ENCODE measurements at places on chromosomes 6 and 20.

GRCh38 chr6:70424291-70424690, 11.0 kb downstream of the FAM135A start:
- DNase-seq: no peak

DNA sequence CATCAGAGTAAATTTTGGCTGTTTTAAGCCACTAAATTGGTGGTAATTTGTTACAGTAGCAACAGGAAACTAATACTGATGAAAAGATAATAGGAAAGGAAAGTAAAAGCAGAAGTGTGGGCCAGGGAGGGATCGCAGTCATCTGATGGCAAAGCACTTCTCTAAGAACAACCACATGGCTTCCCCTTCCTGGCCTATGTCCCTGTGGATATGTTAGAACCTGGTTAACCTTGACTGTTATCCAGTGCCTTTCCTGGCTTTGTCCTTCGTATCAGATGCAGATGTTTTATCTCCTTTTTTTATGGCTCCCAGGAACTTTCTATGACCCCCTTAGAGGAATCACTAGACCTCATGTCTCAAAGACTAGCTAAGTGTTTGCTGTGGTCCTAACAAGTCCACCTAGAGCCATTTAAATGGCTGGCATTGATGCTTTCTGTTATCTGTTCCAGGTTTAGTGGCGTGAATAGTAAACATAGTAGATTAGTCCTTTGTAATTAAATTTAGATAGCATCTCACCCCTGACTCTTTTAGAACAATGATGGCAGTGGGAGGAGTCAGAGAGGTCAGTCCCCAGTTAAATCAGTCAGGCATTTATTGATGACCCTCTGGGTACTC, 79.2 kb upstream of the PHACTR2 start:
- no peak for DNase-seq

DNA sequence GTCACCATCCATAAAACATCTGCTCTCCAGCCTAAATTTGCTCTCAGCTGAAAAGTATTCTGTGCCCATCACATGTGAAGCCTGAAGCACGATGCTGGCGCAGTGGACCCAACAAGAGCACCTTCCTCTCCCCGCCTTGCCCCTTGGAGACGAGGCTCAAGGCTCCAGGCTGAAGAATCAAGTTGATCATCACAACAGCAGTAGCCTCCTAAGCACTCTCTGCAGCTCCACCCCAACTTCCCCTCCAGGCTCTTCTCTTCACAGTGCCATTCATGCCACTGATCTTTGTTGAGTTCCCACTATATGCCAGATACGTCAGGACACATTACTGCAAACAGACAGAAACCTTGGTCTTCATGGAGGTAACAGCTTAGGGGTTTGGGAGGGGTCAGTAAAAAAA, 41.6 kb upstream of the ZNF217 start:
- no peak for DNase-seq

- peak; percentile 58 for DNase-seq
These were observed 1.0 kb downstream of the TRERF1 start for GRCh38 chr6:42450477-42451332.

GRCh38 chr6:109978174-109979032, at the start of gene GPR6:
Gene GPR6, plus strand, starts transcription at chr6:109978311. Its CDS starts 802 bp downstream, at chr6:109979113.
- DNase-seq: no peak

DNA sequence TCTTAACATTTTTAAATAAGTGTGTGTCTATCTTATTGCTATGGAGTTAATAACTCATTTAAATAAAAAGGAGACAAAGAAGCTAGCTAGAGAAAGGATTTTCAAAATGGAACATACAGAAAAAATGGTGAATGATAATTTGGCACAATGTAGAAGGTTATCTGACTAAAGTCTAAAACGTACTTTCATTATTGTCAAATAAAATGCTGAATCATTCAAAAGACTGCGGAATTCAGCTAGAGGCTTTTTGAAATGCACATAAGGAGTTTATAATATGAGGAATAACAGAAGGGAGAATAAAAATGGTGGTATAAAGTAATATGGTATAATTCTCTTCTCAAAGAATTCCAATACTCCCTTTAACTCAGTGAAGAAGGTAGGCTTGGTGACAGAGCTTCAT, 597.9 kb downstream of the KHDRBS2 start:
- no peak for DNase-seq

GRCh38 chr20:3135507-3136070, 24.1 kb downstream of the FASTKD5 start:
- DNase-seq: no peak

GRCh38 chr6:169990095-169991030, 238.9 kb downstream of the ERMARD start:
- DNase-seq: peak; percentile 74

GRCh38 chr20:8018958-8019245, 659 bp downstream of the TMX4 start:
- no peak for DNase-seq

- no peak for DNase-seq
These were observed 17.7 kb upstream of the BCLAF1 start for GRCh38 chr6:136307351-136307750.

DNA sequence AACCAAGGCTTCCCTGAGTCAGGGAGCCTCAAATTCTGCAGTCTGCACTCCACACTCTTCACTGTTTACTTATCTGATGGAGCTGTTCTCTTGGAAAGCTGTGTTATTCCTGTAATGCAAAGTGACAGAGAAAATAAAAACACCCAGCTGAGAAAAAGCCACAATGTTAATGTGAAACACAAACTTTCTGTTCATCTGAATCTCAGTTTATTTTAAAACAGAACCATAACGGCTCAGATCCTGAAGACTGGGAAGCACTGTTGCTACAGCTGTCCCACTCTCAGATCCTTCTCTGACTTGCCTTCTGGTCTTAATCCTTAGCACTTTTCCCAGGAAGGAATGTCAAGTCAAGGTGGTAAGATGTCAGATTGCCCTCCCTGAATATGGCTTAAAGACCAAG, 736.6 kb downstream of the DHX35 start:
- DNase-seq: no peak

- DNase-seq: no peak
These were observed 164.5 kb downstream of the UNC5CL start for GRCh38 chr6:40874495-40874894.

DNA sequence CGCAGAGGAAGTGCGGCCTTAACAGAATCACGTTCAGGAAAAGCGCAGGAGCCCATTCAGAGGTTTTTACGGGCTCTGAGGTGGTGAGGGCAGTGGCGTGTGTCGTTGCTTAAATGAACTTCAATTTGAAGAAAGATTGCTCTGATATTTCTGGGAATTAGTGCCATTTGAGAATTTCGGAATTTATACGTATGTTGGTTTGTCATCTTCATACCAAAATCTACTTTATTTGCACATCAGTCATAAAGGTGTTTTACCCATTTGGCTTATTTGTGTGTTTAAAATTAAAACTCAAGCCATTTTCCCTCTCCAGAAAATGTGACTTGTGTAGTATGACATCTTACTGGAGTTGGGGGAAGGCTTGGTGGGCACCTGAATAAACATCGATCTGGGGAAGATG, 48.1 kb upstream of the TULP4 start:
- no peak for DNase-seq

- no peak for DNase-seq
These were observed 117.5 kb upstream of the COL21A1 start for GRCh38 chr6:56364827-56365339.

- no peak for DNase-seq
These were observed 622 bp downstream of the MRGBP start for GRCh38 chr20:62796699-62797491.

DNA sequence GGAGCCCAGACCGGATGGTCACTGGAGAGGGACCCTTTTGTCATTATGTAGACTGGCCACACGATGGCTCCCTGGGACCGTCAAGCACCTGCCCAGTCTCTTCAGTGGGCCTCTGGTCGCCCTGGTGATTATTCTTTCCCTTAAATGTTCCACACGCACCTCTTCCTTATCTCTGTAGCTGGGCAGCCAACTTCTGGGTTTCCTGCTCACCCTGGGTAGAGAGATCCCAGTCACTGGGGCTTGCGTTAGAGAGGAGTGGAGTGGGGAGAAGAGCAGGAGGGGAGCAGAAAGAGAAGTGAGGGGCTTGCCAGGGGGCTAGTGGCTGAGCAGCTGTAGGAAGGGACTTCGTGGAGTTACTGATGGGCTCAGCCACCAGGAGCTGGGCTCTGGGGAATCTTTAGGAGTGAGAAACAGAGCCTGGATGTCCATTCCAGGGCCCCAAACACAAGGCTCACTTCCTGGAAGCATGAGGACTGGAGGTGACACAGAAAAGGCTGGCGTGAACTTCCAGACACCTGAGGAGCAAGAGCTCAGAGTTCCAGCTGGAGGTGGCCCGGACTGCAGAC, 150.1 kb downstream of the DHX35 start:
- DNase-seq: no peak

DNA sequence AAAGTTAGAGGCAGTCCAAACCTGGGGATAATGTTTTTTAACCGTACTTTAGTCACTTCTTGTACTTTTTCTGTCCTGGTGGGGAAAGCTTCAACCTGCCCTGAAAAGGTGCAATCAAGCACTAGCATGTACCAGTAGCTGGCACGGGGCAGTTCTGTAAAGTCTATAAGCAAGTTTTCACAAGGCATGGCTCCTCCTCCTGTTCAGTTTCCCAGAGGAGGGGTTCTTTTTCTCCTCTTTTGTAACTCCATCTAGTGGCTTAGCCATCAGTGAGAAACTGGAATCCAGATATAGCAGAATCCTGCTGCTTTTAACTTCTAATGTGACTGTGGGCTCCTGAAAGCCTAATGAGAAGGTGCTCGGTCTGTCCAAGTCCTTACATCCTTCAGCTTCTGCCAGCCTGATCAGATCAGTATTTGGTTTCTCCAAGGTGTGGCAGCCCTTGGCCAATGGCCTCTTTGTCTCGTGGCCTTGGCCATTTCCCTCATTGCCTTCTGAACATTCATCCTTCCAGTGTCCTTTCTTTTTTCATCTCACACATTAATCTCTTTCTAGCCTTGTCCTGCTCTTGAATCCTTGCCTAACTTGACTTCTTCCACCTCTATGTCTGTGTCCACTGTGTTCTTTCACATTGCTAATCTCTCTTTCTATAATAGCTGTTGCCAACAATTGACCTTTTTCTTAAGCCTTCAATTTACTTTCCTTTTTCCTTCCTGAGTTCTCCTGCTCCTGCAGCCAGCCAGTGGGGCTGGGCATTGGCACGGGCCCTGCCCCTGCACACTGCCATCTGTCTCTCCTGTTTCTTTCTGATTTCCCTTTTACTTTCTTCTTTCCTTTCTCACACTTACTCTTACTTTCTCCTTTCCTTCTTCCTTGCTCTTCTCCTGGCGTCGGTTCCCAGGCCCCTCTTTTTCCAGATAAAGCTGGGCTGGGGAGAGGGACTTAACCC, 222.0 kb upstream of the SYNCRIP start:
- DNase-seq: no peak

DNA sequence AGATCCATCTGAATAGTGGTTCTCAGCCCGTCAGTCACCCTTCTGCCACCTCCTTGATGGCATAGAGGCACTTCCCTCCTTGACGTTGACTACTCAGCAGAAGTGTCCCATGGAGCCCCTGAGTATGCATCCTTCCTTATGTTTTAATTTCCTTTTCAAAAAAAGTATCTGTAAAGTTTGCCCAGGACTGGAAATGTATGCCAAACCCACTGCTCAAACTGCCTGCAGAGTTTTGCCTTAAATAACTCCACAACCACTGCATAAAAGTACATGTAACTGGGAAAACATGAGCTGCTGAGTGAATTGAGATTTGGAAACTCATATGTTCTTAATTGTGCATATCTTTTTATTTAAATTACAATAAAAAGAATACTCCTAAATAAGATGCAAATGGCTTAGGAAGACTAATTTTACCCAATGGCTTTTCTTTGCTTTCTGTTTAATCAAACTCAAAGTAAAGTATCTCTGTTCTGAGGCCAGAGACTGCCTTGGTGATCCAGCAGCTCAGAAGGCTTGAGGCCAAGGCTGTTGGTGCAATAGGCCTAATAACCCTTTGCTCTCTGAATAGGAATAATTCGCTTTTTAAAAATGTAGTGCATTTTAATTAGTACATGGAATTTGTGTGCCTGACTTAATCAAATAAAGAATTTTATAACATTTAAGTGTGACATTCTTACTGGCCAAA, 90.4 kb downstream of the FNDC1 start:
- DNase-seq: no peak

GRCh38 chr6:87078983-87079616, 15.8 kb downstream of the CGA start:
- DNase-seq: no peak

DNA sequence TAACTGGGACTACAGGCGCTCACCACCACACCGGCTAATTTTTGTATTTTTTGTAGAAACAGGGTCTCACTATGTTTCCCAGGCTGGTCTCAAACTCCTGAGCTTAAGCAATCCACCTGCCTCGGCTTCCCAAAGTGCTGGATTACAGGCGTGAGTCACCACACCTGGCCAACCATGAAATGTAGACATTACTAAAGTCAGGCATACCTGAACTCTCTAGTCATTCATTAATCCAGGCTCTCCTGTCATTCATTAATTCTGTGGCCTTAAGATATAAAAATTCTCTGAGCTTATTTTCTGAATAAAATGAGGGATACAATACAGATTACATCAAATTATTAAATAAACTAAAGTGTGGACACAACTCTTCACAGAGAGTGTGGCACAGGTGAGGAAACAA, 159.7 kb downstream of the GMDS start:
- DNase-seq: no peak

DNA sequence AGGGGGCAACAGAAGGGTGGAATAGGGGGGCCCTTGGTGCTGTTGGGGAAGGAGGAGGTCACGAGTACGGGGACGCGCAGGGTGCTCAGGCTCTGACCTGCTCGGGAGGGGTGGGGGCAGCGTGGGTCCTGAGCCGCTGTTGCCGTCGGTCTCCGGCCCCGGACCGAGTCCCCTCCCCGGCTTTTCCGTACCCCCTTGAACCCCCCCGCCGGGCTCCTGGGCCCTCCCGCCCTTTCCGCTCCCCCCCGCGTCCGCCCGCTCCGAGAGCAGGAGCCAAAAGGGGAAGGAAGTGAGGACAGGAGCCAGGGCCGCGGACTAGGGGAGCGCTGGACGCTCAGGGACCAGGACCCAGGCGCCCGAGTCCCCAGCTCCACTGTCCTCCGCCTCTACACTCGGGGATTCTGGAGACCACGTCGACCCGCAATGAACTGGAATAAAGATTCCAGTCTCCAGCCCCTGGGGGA, at the start of gene RGL2:
RGL2 (minus strand) TSS at position 170 of the 464 bp plus-strand sequence. CDS start 332 bp downstream, outside the sequence.
- DNase-seq: peak; percentile 94

DNA sequence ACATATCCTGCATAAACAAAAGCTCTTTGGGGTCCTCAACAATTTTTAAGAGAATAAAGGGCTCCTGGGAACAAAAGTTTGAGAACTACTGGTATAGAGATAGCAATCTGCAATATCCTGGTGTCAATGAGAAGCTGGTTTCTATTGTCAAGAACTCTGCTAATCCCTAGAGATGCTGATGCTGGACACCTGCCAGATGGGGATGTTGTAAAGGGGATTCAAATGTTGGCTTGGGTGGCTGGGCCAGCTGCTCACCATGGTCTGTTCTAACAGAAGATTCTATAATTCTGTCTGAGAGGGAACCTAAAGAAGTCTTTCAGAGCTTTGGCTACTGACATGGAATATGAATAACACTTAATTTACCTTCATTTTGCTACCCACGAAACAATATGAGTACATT, 137.8 kb downstream of the BTBD9 start:
- no peak for DNase-seq

GRCh38 chr6:149897015-149897697, 757 bp downstream of the RAET1E start:
- DNase-seq: peak; percentile 93

Data from suprapubic skin (tissue), 4 donors.